ENCODE measurements at places on chromosomes 12 and 14.

- DNase-seq: no peak
These were observed 41.6 kb downstream of the CHST11 start for GRCh38 chr12:104498211-104498801.

DNA sequence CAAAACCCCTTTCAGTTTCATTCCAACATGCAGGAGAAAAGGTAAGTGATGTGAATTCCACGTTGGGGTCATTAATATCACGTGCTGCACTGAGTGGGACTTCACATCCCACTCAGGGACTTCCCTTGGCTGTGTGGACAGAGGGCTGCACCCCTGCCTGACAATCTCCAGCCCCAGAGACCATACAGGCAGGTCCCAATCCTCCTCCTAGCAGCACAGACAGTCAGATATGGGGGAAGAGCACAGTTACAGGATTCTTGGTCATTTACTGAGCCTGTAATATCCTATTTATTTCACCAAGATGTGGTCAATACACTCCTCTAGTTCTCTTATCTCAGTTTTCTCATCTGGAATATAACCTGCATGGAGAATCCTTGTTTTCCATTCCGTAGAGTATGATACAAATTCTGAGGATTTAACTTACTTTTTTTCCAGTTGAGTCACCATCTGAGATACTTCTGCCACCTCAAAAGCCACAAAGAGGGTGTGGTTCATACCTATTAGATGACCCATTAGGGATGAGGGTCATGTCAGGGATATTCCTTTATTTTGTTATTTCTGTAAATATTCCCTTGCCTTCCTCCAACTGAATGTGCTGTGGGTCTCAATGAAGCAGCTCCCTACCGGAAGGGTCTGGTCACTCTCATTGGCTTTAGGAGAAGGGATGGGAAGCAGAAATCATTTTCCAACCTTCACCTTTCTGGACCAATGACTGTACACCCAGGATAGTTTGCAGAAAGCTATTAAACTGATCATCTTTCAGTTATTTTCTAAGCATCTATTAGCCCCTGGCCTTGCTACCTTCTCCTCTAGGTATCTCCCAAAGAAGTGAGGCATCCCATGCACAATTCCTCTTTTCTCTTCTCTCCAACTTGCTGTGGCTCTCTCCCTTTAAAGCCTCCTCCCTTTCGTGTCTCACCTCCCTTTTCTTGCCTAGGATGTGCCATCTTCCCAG is 43.0 kb upstream of the NTF3 start:
- no peak for DNase-seq

- DNase-seq: no peak
These were observed 81.6 kb downstream of the MYRFL start for GRCh38 chr12:69906411-69907216.

DNA sequence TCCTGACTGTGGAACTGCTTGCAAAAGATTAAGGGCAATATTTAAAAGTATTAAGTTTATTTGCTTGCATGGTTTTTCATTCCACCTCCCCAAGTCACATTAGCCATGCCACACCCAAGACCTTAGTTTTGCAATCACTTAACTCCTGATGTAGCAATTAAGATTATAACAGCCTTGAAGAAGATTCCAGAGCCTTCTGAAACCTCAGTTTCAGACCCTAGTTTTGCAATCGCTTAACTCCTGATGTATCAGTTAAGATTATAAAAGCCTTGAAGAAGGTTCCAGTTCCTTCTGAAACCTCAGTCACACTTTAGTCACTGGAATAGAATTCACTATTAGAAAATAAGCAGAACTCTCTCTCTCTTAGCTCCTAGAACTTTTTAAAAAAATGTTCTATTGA is 42.7 kb upstream of the DCN start:
- DNase-seq: no peak

GRCh38 chr12:93002293-93003054 is 73.4 kb upstream of the EEA1 start:
- DNase-seq: peak; percentile 43

DNA sequence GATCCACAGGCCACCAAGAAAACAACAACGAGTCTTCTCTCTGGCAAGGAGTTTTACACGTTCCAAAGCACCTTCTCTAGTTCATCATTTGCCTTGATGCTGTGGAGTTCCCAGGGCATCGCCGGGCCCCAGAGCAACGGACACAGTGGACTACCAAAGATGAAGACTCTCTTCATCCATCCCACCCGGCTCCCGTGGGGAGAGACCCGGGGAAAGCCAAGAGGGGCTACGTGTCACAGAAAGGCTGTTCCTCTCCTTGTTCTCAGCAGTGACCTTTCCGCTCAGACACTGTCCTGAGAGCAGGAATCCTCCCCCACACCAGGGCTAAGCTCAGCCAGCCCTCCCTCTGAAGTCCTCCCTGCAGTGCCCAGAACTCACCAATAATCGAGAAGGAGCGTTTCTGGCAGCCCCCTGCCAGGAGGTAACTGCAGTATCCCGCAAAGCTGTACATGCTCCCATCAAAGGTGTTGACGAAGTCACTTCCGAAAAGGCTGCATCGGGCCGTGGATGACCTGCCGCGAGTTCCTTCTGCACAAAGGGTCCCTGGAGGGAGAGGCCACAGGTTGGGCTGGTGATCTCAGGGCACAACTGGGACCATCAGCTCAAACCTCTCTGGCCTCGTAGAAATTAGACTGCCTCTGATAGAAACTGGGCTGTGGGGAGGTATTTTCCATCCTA is 3.5 kb downstream of the VWF start:
- DNase-seq: no peak
